Right hindlimb (tissue), 1 donor: ENCODE measurements at places on chromosomes 12 and 14.
A peak's percentile ranks its signal among the peaks of the same experiment; 100 is the strongest.

GRCh38 chr12:96241846-96242256 is 47.7 kb downstream of the ELK3 start:
- peak; percentile 79 for DNase-seq

- DNase-seq: no peak
Measured at GRCh38 chr14:61866932-61867920, 105.0 kb downstream of the SNAPC1 start.

- DNase-seq: no peak
Measured at GRCh38 chr14:90096566-90096965, 34.8 kb downstream of the KCNK13 start.

DNA sequence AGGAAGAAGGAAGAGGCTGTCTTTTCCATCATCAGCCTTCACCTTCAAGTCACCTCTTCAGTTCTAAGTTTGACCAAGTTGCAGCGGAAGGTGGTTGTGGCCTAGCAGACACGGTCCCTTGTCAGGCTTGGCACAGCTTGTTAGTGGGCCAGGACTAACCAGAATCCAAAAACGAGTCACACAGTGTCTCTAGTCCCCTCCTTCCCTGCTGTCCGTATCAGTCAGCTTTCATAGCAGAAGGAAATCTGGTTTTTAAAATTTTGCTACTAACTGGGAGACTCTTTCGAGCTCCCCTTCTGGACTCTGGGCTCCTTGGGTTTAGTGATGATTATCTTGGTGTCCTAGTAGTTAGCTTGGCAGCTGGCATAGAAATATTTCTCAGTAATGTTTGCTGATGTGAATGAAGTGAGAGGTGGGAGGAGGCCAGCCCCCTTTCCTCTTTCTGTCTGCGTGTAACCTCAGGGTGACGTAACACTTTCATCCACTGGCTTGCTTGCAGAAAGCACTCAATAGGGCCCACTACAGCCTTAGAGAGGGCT is 3.8 kb downstream of the ETV6 start:
- DNase-seq: no peak

DNA sequence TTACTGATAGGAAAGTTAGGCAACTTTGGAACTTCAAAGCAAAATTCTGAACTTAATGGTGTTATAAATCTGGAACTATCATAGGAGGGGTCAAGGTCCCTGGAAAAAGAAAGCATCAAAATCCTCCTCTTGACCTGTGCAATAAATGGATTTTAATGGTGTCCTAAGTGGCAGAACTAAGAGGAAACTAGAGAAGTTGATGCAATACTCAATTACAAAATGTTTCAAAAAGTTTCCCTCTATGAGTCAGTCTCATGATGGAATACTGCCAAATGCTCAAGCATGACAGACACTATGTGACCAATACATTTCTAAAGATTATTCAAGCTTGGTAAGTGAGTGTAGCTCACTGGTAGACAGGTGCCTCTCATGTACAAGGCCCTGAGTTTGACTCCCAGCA is 47.7 kb upstream of the ERGIC2 start:
- no peak for DNase-seq

GRCh38 chr12:94172031-94172430 is 23.7 kb downstream of the PLXNC1 start:
- DNase-seq: no peak

DNA sequence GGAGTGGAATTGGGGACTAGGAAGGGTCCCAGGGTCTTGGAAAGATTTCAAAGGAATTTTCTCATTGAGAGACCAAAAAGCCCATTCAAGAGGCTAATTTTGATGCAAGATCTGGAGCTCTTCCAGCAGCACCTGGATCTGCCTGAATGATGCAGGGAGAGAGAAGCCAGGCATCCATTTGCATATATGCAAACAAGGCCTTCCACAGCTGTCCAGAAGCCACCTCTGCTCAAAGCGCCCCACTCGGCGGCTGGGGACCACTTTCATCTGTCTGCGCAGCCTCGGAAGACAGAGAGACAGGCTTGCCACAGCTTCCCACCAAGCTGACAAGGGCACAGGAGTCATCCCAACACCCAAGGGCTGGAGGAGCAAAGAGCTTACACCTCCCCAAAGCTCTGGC is 295.6 kb downstream of the DPF3 start:
- DNase-seq: no peak

- DNase-seq: no peak
Measured at GRCh38 chr14:74207943-74208342, 31.3 kb upstream of the VSX2 start.

- DNase-seq: no peak
Measured at GRCh38 chr12:49961993-49962764, 507 bp downstream of the AQP5 start.

- no peak for DNase-seq
Measured at GRCh38 chr14:89379891-89380820, 36.9 kb downstream of the FOXN3 start.

DNA sequence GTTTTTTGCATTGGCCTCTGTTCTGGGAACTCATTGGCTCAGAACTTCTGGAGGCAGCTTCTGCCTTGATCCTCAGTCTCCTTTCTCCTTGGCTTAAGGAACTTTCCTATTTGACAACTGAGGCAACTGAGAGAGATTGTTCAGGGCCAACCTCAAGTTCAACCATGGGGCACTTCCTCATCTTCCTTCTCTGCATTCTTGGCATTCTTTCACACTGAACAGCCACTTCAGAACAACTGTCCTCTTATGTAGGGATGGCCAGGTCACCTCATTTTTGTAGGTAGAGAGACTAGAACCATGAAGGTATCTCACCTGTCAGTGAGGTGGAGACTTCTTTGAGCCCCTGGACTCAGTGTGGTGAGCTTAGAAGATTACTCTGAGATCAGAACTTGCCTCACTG is 63.0 kb upstream of the NRXN3 start:
- no peak for DNase-seq

DNA sequence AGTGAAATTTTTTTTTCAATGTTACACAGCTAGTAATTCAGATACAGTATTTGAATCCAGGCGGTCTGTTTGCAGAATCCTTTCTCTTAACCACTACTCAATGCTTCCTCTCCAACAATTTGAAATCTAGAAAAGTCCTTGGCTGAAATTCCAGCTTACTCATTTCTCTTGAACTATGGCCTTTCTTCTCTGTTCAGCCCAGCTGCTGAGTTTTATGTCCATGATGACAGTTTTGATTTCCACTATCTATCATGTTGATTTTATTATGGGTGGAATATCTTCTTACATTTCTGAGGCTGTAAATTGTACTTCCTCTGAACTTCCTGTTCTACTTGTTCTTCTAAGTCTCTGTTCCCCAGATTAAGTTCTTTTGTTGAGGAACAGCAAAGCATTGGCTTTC is 315.3 kb downstream of the DIO2 start:
- DNase-seq: no peak
